Retina (tissue), 1 donor: ENCODE measurements at places on chromosomes 1 and 21.

GRCh38 chr1:72483846-72484357, 201.6 kb upstream of the NEGR1 start:
- no peak for DNase-seq

DNA sequence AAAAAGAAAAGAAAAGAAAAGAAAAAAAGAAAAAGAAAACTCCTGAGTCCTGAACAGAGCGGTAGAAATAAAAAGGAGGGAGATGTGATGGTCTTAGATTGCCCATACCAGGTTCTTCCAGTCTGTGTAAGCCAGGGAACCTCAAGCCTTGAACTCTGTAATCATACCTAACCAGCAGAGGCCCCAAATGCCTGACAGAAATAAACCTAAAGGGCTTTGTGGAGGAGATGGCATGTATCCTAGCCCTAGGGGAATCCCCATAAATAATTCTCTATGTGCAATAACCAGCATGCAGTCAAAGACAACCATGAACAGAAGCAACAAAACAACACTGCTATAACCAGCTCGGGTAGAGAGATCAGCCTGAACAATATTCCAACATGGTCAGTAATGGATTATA, 40.4 kb downstream of the USP48 start:
- no peak for DNase-seq

DNA sequence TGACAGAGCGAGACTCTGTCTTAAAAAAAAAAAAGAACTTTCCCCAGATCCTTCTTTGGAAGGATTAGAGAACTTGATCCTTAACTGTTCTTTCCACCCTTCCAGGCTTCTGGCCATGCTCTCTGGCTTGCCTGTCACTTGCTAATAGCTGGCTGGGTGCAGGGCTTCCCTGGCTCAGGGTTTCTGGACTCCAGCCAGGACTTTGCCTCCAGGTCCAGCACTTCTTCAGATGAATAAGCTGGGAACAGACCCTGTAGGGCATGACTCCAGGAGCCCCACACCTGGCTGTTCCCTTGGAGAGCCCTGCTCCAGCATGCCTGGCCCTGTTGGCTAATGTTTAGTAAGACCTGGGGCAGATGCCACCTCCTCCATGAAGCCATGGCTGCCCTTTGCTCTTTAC, 3.3 kb upstream of the NT5C1A start:
- DNase-seq = no peak

DNA sequence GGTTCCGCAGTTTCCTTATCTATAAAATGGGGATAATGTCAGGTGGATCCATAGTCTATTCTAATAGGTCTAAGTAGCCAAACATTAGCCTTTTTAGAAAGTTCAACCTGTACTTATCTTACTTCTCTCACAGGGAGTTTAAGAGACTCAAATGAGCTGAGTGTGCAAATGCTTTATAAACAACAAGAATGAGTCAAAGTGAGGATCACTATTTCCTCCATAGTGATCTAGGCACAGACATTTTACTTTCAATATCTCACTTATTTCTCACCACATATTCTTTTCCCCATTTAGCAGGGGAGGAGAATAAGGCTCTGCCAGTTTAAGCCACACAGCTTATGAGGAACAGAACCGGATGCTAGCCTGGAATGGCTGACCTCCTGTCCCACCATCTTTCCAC, 92.1 kb upstream of the LMO4 start:
- DNase-seq = no peak

DNA sequence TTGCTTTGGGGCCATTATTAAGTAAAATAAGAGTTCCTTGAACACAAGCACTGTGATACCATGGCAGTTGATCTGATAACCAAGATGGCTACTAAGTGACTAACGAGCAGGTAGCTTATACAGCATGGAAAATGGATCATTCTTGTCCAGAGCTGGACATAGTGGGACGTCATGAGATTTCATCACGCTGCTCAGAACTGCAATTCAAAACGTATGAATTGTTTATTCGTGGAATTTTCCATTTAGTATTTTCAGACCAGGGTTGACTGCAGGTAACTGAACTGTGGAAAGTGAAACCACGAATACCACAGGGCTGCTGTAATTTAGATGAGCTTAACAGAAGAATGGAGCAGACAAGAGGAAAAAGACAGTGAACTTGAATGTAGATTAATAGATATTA, 38.9 kb downstream of the CCDC18 start:
- DNase-seq = no peak

DNA sequence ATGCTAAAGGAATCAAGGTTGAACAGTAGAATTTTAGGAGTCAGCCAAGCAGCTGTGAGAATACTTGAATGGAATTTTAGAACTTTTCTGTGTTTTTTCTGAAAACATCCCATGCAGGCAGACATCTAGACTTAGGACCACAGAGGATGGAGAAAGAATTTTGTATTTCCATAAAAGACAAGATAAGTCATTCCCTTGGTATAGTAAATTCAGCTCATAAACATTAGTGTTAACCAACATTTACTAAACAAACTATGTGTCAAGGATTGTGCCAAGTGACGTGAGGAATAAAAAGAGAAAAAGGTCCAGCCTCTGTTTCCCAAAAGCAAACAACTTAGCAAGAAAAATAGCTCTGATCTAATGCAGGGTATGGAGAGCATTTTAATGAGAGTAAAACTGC, 210.2 kb upstream of the NR5A2 start:
- no peak for DNase-seq

DNA sequence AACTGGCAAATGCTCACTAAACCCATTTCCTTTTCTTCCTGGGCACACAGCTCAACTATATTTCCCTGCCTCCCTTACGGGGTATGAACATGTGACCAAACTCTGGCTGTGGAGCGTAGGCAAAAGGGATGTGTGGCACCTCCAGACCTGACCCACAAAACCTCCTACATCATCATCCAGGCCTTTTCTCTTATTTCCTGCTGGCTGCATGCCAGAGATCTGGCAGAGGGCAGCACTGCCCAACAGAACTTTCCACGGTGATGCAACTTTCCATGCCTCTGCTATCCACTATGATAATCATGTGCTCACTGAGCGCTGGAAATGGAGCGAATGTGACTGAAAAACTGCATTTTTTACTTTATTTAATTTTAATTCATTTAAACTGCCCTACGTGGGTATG, 99.6 kb upstream of the CACNA1E start:
- no peak for DNase-seq

DNA sequence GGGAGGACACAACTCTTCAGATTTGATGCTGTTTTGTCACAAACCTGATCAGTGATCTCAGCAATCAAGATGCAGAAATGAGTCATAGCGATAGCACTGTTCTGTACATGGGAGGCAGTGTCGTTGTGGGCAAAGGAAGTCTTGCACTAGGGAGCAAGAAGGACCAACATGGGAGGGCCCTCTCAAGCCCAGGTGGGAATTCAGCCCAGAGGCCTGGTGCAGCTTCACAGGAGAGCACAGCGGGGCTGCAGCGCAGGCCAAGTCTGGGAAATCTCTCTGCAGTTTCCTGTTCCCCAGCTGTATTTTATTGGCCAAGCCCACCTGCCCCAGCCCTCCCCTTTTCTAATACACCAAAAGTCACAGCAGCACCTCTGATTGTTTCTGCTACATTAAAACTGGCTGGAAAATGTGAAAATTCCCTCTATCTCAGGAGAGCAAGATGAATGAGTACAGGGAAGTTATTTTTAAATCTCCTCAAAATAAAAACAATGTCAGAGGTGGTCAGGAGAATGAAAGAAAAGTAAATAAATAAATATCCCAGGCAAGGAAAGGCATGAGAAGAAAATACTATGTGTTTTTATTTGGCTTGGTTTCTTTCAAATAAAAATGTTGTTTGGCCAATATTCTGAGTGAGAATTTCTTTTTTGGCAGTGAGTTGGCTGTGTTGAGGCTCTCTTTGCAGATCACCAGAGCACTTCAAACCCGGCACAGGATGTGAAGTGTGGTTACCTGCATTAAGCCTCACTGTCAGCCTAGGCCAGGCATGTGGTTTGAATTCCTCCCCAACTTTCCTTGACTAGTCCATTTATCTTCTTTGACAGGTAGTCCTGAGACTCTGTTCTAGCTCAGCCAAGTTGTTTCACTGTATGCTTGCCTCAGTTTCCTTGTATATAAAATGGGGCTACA, 422.1 kb downstream of the PLPP3 start:
- no peak for DNase-seq

DNA sequence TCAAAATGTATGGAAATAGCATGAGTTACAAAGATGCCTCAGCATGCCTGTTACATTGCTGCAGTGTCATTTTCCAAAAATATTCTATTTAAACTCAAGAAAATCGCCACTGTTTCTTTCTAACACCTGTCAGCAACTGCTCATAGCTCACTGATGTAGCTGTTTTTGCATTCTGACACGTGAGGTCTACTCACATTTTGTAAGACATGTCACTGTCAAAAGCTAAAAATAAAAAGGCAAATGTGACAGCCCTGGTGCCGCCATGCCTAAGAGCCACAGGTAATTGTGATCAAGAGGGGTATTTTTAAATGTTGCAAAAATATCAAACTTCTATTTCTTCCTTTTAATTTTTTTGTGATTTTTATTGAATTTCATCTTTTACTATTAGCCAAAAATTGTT, 556.2 kb upstream of the TMPRSS15 start:
- DNase-seq = no peak

GRCh38 chr1:64530969-64531692, 61.2 kb downstream of the CACHD1 start:
- no peak for DNase-seq

DNA sequence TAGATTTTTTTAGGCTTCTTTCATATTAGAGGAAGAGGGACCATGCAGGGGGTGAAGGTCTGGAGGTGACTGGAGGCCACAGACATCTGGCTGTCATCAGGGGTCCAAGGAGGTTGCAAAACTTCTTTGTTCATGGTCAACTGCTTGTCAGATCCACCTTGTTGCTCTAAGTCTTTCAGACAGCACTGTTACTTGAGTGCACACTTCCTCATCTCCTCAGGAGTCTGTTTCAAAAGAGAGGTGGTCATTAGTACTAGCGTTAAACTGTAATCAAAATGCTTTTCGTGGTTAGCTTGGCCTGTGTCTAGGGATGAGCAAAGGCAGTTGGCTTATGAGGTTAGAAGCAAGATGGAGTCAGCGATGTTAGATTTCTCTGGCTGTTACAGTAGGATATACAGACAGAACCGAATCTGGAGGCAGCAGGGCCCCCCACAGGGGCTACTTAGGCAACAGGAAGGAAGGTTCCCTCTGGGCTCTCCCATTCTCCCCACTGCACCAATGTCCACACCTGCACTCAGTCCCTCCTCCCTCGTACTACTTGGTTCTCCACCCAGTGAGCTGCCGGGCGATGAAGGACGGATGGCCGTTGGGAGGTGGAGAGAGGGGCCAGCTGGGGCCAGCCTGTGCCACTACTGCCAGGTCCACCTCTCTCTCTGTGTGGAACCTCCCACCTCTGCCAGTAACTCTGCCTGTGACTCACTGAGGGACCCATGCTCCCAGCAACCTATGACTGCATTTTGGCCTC, 57.2 kb downstream of the TOR1AIP2 start:
- no peak for DNase-seq

- DNase-seq = no peak
Measured at GRCh38 chr1:64494659-64495058, 24.7 kb downstream of the CACHD1 start.

DNA sequence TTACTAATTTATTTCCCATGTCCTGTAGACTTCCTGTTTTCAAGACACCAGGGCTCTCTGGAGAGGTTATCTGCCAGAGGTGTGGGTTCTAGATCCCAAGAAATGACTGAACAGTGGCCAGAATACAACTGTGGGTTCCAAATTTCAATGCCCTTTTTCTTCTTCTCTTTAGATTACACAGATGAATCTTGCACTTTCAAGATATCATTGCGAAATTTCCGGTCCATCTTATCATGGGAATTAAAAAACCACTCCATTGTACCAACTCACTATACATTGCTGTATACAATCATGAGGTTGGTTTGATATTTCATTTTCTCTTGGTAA, 15.0 kb downstream of the IFNAR2 start:
- no peak for DNase-seq

- DNase-seq = no peak
Measured at GRCh38 chr1:45380730-45381129, 40.5 kb upstream of the MUTYH start.

DNA sequence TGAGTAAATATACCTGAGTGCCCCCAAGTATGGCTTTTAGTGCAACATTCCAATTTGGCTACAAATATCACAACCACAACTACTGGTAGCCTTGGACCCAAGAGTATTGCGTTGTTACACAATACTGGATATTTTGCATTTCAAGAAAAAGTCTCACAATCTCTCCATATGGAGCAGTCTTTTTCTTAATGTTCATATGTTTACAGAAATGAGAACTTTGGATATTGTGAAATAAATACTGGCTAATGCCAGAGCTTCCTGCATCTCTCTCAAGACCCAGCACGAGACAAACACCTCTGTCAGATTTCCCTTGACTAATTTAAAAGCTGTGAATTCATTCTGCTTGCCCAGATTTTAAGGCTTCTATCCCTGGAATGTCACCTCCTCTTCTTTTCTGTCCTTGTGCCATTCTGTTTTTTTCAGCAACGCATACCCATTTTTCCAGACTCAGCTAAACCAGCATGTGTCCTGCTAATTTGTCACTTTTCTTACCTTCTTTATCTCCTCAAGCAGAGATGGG, 136.2 kb upstream of the BACE2 start:
- DNase-seq = no peak

DNA sequence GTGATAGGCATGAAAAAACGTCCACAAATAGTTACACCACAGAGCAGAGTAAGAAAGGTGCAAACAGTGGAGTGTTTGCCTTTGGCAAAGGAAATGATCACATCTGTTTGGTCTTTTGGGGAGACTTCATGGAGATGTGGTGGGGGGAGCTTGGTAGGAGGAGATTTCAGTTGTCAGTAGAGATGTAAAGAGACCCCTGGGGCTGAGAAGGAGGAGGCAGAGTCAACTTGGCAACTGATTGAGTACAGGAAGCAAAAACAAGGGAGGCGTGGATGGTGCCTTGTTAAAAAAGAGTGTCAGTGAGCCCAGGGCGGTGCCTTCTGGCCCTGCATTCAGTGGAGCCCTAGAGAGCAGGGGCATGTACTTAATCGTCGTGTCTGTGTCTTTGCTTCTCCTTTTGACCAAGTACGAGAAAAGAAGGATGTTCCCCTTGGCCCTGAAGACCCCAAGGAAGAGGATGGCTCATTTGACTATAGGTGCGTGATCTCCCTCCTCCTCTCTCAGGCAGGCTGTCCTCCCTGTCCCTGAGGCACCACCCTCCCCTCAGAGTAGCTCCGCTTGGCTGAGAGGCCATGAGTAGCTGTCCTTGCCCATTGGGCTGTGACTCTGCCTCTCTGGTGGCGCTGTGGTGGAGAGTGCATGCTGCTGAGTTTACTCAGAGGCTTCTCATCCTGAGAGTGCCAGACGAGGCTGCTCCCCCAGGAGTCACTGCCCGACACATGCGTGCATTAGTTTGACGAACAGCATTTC, 30.4 kb upstream of the CNTN2 start:
- DNase-seq = peak; percentile 55

DNA sequence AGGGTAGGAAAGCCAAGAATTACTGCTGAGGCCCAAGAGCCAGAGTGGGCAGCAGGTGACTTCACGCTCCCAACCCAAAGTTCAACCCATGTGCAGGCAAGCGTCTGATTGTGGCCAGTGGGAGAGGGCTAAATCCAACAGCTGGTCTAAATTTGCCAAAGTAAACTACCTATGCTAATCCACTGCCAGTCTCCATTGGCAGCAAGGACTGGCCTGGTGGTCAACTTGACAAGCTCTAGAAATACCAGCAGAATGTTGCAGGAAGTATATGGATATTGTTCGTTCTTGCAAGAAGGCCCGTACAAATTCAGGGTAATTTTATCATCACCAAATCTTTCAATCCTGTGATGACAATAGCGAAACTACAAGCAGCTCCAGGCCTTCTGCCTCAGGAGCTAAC, 1.5 kb downstream of the TMEM63A start:
- no peak for DNase-seq

- DNase-seq = no peak
Measured at GRCh38 chr1:56645677-56646305, 677 bp downstream of the PRKAA2 start.

- no peak for DNase-seq
Measured at GRCh38 chr1:8649027-8649426, 168.4 kb downstream of the RERE start.
